ENCODE measurements at places on chromosomes 2 and 18.

- no peak for DNase-seq
Measured at GRCh38 chr2:84132370-84132769, 326.7 kb downstream of the SUCLG1 start.

- peak; percentile 69 for DNase-seq
Measured at GRCh38 chr2:216765761-216766262, 70.5 kb upstream of the IGFBP5 start.

GRCh38 chr18:80109676-80110078, 615 bp downstream of the ADNP2 start:
- peak; percentile 41 for DNase-seq

DNA sequence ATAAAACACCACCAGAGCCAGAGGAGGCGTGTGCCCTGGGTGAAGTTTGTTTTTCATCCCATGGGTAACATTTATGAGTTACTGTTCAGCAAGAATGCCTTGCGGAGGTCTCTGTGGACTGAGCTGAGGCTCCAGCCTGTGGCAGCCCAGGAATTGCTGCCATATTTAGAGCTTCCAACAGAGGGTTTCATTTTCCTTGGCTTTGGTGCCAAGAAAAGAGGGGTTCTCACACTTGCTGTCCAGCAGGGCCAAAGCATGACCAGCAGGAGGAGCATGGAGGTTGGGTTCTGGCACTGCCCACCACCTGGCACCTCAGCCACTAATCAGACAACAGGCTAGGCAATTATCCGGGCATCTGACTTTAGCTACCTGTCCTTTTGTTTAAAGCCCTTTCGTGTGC, 36.7 kb downstream of the EPAS1 start:
- peak; percentile 36 for DNase-seq

DNA sequence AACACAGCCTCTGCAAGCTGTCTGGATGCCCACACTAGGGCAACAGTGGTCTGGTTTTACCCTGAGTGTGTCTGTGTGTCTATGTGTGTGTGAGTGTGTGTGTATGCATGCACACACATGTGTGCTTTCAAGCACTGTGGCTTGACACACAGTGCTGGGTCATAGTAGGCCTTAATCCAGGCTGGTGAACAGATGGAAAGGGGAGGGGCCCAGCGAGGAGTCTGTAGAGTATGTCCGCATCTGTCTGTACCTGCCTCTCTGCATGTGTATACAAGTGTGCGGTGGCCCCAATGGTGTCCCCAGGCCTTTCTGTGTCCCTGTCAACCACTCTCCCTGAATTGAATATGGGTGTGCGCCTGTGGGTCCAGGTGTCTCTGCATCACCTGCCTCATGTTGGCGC, 9.3 kb upstream of the KCNIP3 start:
- DNase-seq = no peak

- DNase-seq = peak; percentile 87
Measured at GRCh38 chr2:55618275-55619055, 1.0 kb upstream of the PPP4R3B start.

DNA sequence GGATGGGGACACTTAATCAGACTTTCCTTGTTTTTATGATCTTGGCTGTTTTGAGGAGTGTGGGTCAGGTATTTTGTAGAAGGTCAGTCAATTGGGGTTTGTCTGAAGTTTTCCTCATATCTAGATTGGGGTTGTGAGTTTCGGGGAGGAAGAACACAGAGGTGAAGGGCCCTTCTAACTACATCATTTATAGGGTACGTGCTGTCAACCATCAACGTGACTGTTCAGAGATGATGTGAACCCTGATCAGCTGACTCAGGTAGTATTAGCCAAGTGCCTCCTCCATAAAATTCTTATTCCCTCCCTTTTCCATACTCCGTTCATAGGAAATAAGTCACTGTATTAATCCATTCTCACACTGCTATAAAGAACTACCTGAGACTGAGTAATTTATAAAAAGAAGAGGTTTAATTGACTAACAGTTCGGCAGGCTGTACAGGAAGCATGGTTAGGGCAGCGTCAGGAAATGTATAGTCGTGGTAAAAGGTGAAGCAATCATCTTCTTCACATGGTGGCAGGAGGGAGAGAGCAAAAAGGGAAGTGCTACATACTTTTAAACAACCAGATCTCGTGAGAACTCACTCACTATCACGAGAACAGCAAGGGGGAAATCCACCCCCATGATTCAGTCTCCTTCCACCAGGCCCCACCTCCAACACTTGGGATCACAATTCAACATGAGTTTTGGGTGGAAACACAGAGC, 547.1 kb upstream of the LINC00305 start:
- DNase-seq = peak; percentile 34

- DNase-seq = no peak
Measured at GRCh38 chr2:223598994-223599639, 3.0 kb downstream of the SCG2 start.

DNA sequence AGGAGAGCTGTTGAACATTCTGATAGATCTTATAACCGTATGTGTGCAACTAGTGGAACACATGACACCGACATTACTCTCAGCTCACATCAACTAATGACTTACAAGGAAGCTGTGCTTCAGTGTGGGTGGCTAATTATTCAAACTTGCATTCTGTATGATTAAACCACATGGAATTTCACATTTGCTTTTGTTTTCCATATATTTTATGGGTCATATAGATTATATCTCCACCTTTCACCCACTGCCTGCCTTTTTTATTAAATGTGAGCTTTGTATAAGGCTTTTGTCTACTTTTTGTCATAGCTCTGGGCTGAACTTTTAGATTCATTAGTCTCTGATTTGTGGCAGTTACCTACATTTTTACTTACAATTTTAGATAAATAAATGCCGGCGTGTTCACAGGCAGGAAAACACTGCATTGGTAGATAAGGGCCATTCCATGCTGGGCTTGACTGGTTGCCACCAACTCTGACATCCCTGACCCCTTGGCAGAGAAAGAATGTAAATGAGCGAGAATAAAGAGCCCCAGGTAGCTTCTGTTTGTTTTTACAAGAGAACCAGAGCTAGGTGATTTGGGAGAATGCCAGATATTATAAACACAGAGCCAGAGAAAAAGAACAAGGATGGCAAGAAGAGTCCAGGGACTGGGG, 35.7 kb downstream of the LYPD6 start:
- DNase-seq = no peak

GRCh38 chr2:169925968-169926367, 98.7 kb downstream of the UBR3 start:
- DNase-seq = peak; percentile 83

- DNase-seq = no peak
Measured at GRCh38 chr18:9828506-9829396, 57.0 kb upstream of the TXNDC2 start.

DNA sequence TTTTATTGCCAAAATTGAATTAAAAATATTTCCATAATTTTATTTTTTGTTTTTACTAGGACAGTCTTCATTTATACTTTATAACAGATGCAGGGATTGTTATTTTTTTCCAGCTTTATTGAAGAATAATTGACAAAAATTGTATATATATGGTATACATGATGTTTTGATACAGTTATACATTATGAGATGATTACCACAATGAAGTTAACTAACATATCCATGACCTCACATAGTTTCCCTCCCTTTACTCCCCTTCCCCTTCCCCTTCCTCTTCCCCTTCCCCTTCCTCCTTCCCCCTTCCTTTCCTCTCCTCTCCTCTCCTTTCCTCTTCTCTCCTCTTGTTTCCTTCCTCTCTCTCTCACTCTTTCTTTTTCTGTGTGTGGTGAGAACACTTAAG, 700.1 kb downstream of the CNTNAP5 start:
- DNase-seq = no peak

DNA sequence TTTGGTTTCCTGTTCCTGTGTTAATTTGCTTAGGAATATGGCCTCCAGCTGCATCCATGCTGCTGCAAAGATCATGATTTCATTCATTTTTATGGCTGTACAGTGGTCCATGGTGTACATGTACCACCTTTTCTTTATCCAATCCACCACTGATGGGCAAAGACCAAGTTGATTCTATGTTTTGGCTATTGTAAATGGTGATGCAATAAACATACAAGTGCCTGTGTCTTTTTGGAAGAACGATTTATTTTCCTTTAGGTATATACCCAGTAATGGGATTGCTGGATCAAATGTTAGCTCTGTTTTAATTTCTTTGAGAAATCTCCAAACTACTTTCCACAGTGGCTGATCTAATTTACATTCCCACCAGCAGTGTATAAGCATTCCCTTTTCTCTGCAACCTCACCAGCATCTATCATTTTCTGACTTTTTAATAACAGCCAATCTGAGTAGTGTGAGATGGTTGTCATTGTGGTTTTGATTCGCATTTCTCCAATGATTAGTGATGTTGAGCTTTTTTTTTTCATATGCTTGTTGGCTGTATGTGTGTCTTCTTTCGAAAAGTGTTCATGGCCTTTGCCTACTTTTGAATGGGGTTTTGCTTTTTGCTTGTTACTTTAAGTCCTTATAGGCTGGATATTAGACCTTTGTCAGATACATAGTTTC, 19.4 kb downstream of the EXOC6B start:
- no peak for DNase-seq

GRCh38 chr2:193583638-193584400, 1389.1 kb upstream of the TMEFF2 start:
- DNase-seq = peak; percentile 7

GRCh38 chr2:238895891-238896600, 48.2 kb downstream of the TWIST2 start:
- DNase-seq = no peak

- DNase-seq = no peak
Measured at GRCh38 chr2:105803337-105803736, 58.6 kb downstream of the NCK2 start.

DNA sequence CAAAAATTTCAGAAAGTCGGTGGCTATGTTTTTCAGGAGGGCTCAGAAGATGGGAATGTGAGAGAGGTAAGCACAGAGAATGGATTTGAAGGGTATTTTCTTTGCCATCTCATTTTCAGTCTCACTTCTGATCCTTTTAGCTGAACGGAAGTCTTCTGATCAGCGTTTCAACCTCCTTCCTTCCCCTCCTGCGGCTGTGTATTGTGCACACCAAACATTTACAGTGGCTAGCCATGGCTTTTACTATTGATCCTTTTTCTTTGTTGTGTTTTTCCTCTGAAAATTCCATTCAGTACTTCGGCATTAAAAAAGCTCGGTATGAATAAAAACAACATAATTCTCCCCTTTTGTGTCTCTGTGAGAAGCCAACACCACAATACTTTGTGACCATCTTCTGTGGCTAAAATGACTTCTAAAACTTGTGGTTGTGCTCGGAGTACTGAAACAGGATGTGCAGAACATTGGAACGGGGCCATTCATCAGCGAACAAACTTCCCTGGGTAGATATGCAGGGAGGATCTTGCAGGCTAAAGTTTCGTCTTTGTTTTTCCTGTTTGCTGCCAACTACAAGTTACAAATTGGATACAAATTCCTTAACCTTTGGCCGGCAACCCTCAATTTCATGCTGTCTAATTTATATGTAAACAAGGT, 260.8 kb upstream of the FAM98A start:
- no peak for DNase-seq

DNA sequence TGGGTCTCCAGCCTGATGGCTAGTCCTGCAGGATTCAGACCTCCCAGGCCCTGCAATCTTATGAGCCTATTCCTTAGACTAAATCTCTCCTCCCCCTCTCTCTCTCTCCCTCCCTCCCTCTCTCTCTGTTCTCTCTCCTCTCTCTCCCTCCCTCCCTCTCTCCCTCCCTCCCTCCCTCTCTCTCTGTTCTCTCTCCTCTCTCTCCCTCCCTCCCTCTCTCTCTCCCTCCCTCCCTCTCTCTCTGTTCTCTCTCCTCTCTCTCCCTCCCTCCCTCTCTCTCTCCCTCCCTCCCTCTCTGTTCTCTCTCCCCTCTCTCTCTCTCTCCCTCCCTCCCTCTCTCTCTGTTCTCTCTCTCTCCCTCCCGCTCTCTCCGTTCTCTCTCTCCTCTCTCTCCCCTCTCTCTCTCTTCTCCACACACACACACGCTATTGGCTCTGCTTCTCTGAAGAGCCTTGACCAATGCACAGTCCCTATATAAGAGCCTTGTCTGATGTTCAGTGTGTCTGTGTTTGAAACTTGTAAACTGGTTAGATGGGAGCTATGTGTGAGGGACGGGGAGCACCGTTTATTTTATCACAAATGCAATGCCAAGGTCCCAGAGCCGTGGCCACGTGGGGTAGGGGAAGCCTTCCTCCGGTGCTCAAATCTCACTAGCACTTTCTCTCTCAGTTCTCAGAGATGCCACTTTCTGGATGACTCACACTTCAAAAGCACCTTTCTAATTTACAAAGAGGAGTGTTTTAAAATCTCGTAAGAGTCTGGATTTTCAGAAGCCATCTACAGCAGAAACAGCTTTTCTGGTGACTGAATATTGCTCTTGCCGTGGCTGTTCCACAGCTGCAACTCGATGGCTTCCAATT, 9.4 kb upstream of the PRLH start:
- DNase-seq = no peak

DNA sequence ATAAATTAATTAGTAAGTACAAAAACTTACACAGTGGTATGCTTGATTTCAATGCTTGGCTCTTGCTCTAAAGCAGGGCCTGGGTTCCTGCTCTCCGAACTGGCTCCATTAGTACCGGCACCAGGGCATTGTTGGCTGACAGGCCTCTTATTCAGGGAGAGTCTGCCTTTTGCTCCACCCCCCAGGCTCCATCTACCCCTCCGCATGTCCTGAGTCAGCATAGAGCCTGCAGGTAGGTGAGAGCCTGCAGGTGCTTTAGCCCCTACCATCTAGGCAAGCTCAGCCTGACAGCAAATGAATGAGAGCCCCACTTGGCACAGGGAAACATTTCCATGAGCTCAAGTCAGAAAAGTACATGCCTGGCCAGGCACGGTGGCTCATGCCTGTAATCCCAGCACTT, 35.1 kb upstream of the EFHD1 start:
- no peak for DNase-seq

GRCh38 chr2:241746084-241746483, 11.7 kb downstream of the D2HGDH start:
- DNase-seq = no peak

GRCh38 chr18:44799382-44799906, 118.8 kb downstream of the SETBP1 start:
- DNase-seq = no peak

- no peak for DNase-seq
Measured at GRCh38 chr2:211934811-211935210, 603.8 kb downstream of the ERBB4 start.

DNA sequence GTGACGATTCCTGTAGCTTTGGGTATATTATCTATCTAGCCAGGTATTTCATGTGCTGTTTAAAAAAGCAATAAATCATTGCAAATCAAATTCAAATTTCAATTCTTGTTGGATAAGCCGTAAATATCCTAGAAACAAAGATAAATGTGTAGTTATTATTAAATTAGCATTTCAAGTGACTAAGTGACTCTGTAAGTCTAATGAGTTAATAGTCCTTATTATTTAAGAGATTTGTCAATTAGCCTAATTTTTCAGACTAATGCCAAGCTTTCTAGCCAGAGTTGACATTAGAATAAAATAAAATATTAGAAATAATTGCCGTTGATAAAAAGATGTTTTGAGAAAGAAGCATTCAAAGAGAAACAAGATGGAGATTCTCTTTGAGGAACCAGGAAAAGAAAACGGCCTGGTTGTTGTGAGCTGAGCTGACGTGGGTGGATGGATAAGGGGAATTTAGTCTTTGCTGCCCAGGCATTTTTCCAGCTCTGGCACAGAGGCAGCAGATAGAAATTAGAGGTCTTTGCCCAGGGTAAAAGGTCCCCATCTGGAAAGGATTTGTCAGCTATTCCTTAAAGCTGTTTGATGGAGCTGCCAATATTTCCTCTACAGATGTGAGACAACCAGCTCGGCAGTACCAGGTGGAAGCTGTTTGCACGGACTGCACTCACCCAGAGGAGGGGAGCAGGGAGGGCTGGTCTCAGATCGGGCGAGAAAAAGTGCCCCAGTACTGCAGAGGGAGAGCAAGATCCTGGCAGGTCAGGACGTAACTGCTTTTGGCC, 117.3 kb upstream of the SEC11C start:
- no peak for DNase-seq

GRCh38 chr18:22411446-22411845, 6.3 kb downstream of the CTAGE1 start:
- no peak for DNase-seq

Measured in hematopoietic multipotent progenitor cell treated with erythropoietin and hydrocortisone succinate and interleukin-3 and kit ligand, for 6 days (in vitro differentiated cells).